ENCODE measurements at places on chromosomes 5 and 9. TPM values are rescaled to one million over a fixed set of nuclear protein-coding genes. Genes with fewer than 3 reads are reported as not detected.

- DNase-seq, result no peak
Observed at GRCh38 chr9:27668280-27668679, 95.0 kb upstream of the C9orf72 start.

- DNase-seq, result no peak
Observed at GRCh38 chr9:84702471-84702870, 32.9 kb downstream of the NTRK2 start.

DNA sequence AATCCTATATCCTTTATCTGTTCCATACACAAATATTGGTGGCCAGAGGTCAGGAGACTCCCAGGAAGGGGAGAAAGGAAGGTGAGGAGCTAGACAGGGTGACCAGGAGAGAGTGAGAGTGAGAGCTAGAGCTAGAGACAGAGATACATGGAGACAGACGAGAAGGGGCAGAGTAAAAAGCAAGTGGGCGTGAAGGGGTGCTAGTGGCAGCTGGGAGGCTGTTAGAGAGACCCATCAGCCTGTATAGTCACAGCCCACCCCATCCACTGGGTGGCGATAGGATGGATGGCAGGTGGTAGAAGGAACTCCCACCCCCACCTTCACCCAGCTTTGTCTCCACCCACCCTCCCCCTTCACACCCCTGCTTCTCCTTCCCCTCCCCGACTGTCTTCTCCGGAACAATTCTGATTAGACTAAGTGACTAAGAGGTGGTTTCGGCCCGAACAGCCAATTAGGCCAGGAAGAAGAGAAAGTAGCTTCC is 32.8 kb downstream of the PCDH1 start:
- no peak for DNase-seq

DNA sequence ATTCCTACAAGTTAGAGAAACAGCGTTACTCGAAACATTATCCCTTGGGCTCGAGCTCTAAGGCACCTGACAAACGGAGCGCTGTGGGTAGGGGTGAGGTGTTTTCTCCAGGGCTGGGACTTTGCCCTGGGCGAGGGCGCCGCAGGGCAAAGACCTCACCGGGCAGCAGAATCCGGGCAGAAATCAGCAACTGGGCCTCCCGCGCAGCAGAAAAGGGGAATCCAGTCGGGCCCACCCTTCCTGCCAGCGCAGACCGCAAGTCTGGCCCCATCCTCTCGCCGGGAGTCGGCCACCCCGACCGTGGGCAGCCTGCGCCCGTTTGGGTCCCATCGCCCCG is 430 bp upstream of the MSH3 start:
- DNase-seq, result peak; percentile 28

GRCh38 chr9:77903666-77904285 is 127.8 kb downstream of the GNAQ start:
- DNase-seq, result no peak

The PCDHA10 gene
- 7.6 TPM for total RNA-seq

DNA sequence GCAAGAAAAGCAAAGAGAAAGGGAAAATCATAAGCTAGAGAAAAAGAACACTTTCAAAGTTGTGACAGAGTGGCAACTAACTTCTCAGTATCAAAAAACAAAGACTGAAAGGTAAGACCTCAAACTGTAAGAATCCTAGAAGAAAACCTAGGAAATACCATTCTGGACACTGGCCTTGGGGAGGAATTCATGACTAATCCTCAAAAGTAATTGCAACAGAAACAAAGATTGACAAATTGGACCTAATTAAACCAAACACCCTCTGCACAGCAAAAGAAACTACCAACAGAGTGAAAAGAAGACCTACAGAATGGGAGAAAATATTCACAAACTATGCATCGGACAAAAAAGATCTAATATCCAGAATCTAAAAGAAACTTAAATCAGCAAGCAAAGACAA is 79.1 kb downstream of the FEM1C start:
- DNase-seq, result no peak

DNA sequence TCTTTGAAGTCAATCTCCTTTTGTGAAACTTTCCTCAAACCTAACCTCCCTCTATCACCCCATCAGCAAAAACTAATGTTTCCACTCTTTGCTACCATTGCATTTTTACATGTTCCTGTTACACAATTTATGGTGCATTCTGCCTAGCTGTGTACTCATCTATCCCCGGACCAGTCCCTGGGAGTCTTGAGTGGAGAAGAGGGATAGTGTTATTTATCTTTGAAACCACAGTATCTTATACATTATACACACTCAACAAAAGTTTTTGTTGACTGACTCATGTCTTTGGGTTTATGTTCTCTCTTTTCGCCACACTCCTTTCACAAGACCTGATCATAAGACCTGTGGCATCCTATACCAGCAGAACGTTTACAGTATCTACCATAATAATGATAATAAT is 26.4 kb downstream of the TNFAIP8 start:
- no peak for DNase-seq

The RPL35 gene
- total RNA-seq, result 910 TPM

- no peak for DNase-seq
Observed at GRCh38 chr9:35828716-35829083, at the start of gene FAM221B. FAM221B (minus strand) TSS chr9:35828732; CDS start chr9:35826161, 2,571 bp downstream.
